Iris pigment epithelial cell (primary cell): ENCODE measurements at places on chromosomes 1 and 21.

DNA sequence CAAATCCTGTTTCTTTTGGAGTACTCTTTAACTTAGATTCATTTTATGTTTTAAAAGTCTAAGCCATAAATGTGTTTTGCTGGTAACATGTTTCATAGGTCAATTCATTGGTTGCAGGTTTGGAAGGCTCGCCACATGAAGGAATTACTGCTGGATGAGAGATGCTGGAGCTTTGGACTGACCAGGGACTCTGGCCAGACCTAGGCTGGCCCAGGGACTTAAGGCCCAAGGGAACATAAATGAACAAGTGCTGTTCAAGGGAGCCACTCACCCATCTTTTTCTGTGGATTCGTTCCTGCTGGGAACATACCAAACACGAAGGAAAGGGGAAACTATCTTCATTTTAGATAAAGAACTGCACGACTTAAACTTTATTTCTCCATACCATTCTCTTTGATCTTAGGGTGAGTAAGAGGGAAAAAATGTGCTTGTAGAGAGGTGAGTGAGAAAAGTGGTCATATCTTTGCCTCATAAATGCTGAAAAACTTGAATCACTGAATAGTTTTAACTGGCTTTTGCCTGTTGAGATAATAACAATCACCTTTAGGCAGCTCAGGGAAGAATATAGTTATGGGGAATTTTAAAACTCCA, 15.3 kb upstream of the SHCBP1L start:
- DNase-seq = peak; percentile 43

GRCh38 chr1:3052501-3052900, 16.5 kb upstream of the PRDM16 start:
- DNase-seq = no peak

GRCh38 chr1:186905561-186905960, 76.8 kb downstream of the PLA2G4A start:
- peak; percentile 17 for DNase-seq

- DNase-seq = no peak
Measured at GRCh38 chr1:108691128-108691941, 775 bp upstream of the PRPF38B start.

GRCh38 chr1:96236156-96236739, 485.3 kb upstream of the PTBP2 start:
- peak; percentile 70 for DNase-seq

DNA sequence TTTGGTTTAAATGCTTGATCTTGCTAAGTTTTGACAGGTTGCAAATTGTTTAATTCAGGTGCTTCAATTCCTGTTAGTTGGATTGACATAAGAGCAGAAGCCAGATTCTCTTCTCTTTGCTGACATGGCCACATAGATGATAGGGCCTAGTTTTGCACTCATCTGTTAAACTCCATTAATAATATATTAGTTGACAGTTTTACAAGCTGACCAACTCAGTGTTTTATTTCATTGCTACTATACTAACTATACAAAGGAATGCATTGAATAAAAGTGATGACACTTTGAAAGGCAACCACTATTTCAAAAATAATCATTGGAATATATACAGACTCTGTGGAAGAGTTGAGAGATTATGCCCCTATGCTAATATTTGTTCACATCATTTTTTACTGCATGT, 255.6 kb upstream of the DPYD start:
- DNase-seq = no peak

GRCh38 chr1:222928212-222928611, 113.4 kb downstream of the DISP1 start:
- DNase-seq = peak; percentile 76

GRCh38 chr1:92711473-92712165, 73.3 kb downstream of the EVI5 start:
- DNase-seq = no peak

DNA sequence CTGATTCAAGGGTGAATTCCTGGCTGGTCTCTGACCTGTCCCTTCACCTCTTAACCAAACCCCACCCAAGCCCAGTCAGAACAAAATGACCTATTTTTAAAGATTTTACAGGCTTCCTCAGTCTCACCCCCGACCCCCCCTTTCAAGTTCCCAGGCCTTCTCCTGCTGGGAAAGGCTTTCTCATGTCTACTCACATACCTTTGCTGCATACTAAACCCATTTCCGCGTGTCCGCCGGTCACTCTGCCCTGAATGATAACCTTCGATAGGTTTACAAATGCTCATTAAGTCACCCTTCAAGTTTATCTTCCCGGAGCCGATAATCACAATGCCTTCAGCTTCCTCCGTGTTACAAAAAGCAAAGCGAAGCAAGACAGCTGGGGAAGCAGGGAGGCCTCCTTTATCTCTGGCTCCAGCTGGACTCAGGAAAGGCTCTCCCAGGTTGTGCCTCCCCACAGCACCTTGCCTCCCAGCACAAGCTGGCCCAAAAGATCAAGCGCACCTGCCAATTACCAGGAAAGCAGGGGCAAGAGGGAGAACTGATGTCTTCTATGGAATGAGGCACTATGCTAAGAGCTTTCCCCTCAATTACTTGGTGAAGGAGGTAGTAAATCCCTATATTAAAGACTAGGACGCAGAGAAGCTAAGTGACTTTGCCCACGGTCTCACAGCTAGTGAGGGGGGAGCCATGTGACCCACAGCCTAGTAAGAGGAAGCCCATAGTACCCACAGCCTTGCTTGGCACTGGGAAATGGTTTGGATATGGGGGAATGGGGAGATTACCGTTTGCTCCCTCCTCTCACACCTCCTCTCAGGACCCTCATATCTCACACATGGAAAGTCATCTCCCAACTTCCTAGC, 15.9 kb downstream of the SMIM12 start:
- DNase-seq = no peak

DNA sequence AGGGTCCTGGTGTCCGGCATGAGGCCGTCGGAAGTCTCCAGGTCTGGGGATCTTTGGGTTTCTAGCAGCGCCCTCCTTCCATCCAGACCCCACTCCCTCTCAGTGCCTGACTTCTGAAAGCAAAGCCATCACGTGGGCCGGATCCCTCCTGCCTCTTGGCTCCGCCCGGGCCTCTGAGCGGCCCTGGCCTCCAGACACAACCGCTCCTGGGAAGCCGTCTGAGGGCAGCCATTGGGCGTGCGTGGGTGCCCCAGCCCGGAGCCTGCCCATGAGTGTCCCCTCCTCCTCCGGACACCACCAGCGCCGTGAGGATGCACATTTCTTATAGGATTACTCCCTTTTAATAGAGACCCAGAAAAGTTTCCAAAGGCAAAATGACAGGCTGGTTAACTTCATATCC, 137.0 kb upstream of the ARHGEF16 start:
- DNase-seq = no peak

GRCh38 chr1:162627662-162628296, 4.5 kb upstream of the DDR2 start:
- DNase-seq = peak; percentile 65

GRCh38 chr21:45572231-45572630, 30.0 kb upstream of the SLC19A1 start:
- no peak for DNase-seq

DNA sequence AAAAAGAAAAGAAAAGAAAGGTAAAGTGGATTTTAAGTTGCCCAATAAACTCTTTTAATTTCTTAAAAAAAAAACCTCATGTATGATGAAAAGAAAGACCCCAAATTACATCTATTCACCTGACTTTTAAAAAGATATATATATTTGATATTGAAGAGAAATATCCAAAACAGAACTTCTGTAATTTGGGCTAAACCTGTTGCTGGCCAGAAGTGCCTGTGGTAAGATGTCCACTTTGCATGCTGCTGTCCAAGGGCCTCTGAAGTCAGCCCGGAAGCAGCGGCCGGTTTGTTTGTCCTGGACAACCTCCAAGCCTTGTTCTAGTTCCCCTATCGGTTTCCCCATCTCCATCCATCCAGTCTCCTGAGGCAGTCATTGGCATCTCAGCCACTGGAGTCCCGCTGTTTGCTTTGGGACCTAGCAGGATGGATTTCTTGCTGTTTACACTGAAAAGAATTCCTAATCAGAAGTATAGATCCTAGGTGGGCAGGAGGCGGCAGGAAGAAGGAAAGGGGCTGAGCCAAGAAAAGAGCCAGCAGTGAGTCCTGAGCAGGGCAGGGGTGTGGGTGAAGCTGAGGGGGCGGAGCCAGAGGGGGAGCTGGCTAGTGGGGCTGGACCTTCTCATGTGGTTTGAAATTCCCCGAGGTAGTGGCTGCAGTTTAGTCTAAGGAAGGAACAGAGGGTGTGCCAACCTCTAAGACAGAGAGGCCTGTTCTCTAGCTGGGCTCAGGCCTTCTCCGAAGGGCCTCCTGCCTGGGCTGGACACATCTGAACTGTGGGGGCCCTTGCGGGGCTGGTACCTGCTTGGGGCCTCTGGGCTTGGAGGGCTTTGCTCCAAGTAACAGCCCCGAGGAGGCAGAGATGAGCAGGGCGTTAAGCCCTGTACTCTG, 3.3 kb downstream of the NCMAP start:
- peak; percentile 90 for DNase-seq

GRCh38 chr1:218983848-218984247, 189.8 kb upstream of the LYPLAL1 start:
- DNase-seq = no peak

DNA sequence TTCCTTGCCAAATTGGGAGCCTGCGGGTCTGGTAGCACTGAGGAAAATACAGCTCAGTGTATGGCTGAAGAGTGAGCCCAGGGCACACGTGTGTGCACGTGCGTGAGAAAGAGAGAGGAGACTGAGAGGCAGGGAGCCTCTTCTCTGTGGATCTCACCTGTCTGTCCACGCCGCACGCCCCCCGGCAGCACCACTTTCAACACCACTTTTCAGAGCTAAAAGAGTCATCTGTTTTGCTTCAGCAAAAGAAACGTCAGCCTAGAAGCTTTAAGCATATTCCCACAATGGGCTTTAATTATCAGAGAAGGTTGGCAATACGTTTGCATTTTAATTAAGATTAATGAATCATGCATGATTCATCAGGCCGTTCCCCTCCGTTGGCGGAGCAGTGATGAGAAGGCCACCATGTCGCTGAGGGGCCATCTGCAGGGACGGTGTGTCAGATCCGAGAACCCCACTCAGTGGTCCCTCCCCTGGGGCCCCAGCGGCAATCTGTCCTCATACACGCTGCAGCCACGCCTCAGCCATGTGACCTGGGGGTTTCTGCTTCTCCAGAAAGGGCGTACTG, 56.8 kb downstream of the SIK1 start:
- DNase-seq = no peak

- no peak for DNase-seq
Measured at GRCh38 chr1:242187816-242188215, 188.9 kb upstream of the MAP1LC3C start.

DNA sequence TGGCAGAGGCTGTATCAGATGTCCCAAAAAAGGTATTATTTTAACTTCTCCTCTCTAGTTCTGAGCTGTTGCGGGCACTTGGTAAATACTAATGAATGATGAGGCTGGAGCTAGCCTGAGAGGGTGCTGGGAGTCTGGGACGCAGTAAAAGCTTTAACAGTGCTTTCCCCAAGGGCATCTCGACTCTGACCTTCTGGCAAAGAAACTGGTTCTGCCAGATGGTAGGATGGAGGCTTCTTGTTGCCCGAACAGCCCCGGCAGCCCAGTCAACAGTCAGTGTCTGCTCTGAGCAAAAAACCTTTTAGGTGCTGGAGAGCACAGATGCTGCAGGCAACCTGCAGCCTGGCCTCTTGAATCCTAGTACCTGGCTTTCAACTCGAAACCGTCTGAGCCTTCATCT, 2.5 kb upstream of the PNRC2 start:
- no peak for DNase-seq

DNA sequence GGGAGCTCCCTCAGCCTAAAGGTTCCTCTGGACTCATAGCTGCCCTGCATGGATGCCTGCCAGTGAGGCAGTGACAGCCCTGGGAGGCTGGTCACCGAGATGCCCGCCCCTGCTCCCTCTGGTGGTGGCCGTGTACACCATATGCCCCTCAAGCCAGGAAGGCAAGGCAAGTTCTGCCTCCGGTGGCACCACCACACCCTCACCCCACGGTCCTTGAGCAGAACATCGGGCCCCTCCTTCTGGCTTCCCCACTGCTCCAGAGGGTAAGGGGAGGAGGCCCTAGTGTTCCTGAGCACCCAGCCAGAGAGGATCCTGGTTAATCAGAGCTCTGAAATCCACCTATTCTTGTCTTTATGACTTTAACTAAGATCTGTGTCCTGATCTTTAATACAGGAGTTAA, 1.5 kb upstream of the S100A14 start:
- no peak for DNase-seq

GRCh38 chr21:41760411-41760810, 6.4 kb downstream of the RIPK4 start:
- no peak for DNase-seq

DNA sequence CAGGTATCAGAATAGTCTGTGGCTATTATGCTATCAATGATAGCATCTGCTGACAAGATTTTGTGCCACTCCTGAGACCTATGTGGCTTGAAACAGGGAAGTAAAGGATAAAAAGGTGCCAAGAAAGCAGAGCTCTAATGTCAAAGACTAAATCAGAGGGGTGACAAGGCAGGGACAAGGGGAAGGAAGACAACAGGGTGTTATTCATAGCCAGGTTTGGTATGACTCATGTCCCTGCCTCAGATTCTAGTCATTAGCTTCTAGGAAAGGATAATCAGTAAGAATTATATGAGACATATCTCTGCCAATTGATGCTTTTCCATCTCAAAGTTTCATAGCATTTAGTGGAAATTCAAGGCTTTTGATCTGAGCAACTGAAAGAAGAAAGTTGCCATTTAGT, 31.8 kb upstream of the PLD5 start:
- DNase-seq = no peak

- DNase-seq = peak; percentile 42
Measured at GRCh38 chr1:12692967-12693782, 22.7 kb upstream of the AADACL3 start.

GRCh38 chr1:15004396-15004795, 149.2 kb upstream of the TMEM51 start:
- DNase-seq = peak; percentile 52

GRCh38 chr1:74502432-74502831, 10.0 kb downstream of the LRRC53 start:
- peak; percentile 25 for DNase-seq

- peak; percentile 40 for DNase-seq
Measured at GRCh38 chr1:173332026-173332425, 124.9 kb upstream of the TNFSF4 start.

DNA sequence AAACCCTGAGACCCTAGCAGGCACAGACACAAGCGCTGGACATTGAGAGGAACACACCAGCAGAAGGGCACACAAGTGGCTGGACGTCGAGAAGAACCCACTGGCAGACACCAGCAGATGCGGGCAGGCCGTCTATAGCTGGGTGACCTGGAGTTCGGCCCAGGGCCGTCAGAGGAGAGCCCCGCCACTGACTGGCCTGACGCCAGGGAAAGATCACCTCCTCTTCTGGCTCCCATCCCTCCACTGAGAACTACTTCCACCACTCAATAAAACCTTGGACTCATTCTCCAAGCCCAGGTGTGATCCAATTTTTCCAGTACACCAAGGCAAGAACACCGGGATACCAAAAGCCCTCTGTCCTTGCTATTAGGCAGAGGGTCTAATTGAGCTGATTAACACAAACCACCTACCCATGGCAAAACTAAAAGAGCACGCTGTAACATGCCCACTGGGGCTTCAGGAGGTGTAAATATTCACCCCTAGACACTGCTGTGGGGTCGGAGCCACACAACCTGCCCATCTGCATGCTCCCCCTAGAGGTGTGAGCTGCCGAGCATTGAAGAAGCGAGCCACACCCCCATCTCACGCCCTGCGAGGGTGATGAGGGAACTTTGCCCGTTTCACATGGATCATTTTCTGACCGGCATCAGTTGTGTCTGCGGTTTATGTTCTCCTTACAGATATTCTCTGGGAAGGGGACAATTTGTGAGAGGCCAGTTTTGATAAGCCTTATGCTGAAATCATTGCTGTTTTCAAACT, 104.8 kb downstream of the HLX start:
- no peak for DNase-seq
